ENCODE measurements at places on chromosomes 16 and 17. TPM values are rescaled to one million over a fixed set of nuclear protein-coding genes. Genes with fewer than 3 reads are reported as not detected.

- peaks cover 46% of the 10 kb centered on the region for H3K36me3 ChIP-seq
- H3K4me1 ChIP-seq: peaks cover 21% of the 10 kb centered on the region
- DNase-seq: no peak
Measured at GRCh38 chr17:42843358-42843934, 934 bp upstream of the AOC2 start.

- no peaks in the 10 kb centered on the region for H3K36me3 ChIP-seq
- DNase-seq: no peak
- H3K27ac ChIP-seq: no peak overlapping the region
Measured at GRCh38 chr17:70136131-70136530, 33.2 kb upstream of the KCNJ2 start.

Gene LITAFD
- not detected for total RNA-seq

DNA sequence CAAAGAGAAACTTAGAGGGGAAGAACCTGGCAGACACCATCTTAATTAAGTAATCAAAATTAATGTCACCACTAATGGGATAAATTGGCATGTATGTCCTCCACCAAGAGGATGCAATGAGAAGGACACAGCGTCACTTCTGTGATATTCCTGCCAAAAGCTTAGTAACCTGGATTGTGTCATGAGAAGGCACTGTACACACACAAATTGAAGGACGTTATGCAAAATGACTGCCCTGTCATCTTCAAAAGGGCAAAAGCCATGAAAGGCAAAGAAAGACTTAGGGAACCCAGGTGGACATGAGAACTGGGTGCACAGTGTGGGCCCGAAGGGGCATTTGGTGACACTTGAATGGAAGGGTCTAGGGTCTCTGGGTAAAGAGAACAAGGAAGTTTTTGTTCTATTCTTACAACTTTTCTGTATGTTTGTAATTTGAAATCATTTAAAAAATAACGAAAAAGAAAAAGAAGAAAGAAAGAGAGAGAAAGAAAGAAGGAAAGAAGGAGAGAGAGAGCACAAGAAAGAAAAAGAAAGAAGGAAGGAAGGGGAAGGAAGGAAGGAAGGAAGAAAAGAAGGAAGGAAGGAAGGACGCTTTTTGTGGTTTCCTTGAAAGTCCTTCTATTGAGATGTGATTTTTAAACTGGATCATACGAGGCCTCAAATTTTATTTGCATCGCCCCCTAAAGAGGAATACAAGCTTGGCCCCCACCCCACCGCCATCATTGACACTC lies 4.0 kb upstream of the APOH start:
- no peak overlapping the region for H3K4me3 ChIP-seq
- H3K27ac ChIP-seq: no peak overlapping the region
- H3K36me3 ChIP-seq: no peaks in the 10 kb centered on the region
- no peaks in the 10 kb centered on the region for H3K4me1 ChIP-seq
- H3K27me3 ChIP-seq: peaks cover 13% of the 10 kb centered on the region

DNA sequence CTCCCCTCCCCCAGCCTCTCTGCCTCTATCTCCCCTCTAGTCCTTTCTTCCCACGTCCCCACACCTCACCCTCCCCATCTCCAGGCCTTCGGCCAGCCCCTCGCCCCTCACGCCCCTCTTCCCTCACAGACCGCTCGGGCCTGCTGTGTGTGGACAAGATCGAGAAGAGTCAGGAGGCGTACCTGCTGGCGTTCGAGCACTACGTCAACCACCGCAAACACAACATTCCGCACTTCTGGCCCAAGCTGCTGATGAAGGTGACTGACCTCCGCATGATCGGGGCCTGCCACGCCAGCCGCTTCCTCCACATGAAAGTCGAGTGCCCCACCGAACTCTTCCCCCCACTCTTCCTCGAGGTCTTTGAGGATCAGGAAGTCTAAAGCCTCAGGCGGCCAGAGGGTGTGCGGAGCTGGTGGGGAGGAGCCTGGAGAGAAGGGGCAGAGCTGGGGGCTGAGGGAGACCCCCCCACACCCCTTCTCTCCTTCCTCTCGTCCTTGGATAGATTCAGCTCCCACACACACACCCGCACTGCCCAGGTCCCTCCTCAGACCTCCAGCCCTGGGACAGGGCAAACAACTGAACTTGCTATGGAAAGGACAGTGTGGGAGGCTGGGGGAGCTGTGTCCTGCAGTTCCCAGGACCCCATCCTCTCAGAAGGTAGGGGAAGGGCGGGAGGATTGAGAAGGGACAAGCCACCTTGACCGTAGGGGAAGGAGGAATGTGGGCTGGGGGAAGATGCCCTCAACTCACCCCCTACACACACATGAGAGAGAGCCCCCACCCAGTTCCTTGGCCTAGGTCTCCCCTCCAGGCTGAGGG lies 11.1 kb downstream of the NR1D1 start:
- DNase-seq: no peak
- H3K27me3 ChIP-seq: no peaks in the 10 kb centered on the region
- H3K27ac ChIP-seq: no peak overlapping the region

- no peaks in the 10 kb centered on the region for H3K36me3 ChIP-seq
- no peak for DNase-seq
- no peaks in the 10 kb centered on the region for H3K4me1 ChIP-seq
- H3K4me3 ChIP-seq: no peak overlapping the region
- H3K27ac ChIP-seq: no peak overlapping the region
- no peaks in the 10 kb centered on the region for H3K27me3 ChIP-seq
Measured at GRCh38 chr17:71085238-71086033, 916.1 kb downstream of the KCNJ2 start.

DNA sequence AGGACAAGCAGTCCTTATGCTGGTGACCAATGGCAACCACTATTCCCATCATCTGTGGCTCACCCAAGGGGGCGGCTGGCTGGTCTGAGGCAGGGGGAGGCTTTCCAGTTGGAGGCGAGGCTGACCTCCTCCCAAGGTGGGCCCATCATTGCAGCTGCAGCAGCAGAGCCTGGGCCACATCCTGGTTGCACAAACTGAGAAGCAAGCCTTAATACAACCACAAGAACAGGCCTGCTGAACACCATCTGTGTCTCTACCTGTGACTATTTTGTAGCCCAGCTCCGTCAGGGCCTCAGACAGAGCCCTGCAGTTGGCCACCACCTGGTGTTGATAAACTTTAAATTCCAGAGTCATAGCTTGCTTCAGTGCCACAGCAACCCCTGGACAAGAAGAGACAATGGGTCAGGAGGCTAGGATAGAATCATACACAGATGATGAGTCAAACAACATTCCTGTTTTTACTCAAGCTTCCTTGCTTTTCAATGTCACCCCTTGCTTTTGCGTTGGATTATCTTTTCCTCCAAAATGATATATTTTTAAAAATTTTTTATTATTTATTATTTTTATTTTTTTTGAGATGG lies 17.9 kb downstream of the SMCR8 start:
- no peak overlapping the region for H3K4me3 ChIP-seq
- H3K36me3 ChIP-seq: peaks cover 25% of the 10 kb centered on the region

All from activated T-helper 1 cell treated with anti-CD3 and anti-CD28 coated beads, Interleukin-12 subunit alpha, Interleukin-12 subunit beta, Interleukin-2, Interleukin-4 antibody, amounts not matched to agents 30 ng/mL and 10 ng/mL and 1 ng/mL, durations not matched to agents 14 hours and 24 hours and 36 hours (primary cell).